ENCODE measurements at places on chromosomes 11 and 22.
A peak's percentile ranks its signal among the peaks of the same experiment; 100 is the strongest.

DNA sequence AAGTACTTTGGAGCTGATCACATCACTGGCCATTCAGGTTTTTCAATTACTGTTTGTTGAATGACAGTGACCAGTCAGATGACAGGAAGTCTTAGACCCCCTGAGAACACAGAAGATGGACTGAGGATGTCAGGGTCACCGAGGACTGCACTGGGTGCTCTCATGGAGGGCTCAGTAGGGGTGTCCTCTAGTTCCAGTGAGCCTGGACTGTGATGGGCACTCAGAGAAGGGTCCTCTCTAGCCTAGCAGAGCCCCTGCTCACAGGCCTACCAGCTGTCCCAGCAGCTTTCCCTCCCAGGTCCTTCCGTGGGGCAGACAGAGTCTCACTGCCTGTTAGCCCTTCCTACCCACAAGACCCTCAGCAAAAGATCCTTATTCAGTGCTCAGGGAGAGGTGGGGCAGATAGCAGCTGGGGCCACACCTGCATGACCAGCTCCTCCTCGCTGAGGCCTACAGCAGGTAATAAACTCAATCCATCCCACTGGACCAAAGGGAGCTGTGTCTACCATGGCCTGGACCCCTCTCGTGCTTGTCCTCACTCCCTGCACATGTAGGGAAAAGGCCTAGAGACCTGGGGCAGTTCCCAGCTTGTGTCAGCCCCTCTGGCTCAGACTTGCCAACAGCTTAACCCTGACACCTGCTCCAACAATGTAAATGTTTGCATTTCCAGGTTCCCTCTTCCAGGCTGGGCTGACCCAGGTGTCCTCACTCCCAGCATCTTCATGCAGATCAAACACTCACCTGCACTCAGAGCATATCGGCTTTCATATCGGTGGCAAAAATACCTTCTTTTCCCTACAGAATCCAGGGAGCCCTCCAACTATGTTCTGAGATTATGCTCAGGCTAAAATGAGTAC is 25.2 kb upstream of the VPREB1 start:
- no peak for DNase-seq

DNA sequence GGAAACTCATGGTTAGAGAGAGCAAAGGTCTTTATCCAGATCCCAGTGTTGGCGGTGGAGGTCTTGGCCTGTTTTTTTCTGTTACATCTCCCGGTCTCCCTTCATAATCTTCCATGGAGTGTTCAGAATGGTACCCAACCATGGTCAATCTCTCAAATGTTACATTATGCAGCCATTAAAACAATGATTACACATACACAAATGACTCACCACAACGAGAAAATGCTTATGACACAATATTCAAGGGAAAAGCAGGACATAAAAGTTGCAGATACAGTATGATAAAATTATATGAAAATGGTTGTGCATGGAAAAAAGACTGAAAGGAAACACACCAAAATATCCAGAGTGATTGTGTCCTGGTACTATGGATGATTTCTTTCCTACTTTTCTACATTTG is 17.8 kb upstream of the CSNK1E start:
- peak; percentile 1 for DNase-seq

GRCh38 chr11:87299041-87299481 is 261.3 kb downstream of the TMEM135 start:
- DNase-seq, result peak; percentile 21

GRCh38 chr11:12509371-12509770 is 132.0 kb downstream of the PARVA start:
- DNase-seq, result no peak

DNA sequence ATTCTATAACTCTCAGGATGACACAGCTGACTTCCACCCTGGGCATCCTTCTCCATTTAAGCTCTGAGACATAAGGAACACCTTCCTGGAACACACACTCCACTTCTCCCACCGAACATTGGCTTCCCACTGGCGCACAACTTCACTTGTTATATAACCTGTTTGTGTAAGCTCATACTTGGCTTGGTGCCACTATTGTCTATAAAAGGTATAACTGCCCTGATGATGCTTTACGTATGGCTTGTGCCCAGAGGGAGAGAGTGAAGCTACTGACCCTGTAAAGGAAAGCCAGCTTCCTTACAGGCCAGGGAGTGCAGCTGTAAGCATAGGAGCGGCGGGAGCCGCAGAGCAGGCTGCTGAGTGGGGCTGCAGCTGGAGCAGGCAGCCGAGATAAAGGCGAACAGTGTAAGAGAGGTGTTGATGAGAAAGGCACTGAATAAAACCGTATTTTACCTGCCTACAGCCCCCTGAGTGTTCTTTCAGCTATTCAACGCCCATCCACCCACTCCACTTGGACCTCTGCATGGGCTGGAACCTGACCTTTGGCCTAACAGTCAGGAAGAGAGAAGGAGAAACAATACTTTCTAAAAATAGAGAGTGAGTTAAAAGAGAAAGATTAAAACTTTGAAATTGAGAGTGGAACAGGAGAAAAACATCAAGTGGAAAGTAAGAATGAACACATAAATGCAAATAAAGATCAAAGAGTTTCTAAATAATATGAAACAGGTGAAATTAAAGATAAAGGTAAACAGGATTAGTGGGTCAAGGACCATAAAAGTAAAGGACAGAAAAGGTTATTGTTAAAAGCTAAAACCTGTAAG is 252.1 kb upstream of the ARHGAP42 start:
- no peak for DNase-seq

DNA sequence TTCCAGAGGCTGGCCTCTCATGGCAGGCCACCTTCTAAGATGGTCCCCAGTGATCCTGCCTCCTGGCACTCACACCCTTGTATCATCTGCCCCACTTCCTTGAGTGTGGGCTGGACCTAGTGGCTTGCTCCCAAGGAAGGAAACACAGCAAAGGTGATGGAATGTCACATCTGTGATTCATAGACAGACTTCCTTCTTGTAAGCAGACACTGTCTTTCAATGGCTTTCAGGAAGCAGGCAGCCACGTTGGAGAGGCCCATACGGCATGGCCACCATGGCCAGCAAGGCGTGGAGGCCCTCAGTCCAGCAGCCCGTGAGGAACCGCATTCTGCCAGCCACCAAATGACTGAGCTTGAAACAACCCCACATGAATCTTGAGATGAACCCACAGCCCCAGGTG is 11.3 kb downstream of the LMO1 start:
- no peak for DNase-seq

- DNase-seq, result peak; percentile 56
Observed at GRCh38 chr11:66002648-66003225, 434 bp downstream of the BANF1 start.

DNA sequence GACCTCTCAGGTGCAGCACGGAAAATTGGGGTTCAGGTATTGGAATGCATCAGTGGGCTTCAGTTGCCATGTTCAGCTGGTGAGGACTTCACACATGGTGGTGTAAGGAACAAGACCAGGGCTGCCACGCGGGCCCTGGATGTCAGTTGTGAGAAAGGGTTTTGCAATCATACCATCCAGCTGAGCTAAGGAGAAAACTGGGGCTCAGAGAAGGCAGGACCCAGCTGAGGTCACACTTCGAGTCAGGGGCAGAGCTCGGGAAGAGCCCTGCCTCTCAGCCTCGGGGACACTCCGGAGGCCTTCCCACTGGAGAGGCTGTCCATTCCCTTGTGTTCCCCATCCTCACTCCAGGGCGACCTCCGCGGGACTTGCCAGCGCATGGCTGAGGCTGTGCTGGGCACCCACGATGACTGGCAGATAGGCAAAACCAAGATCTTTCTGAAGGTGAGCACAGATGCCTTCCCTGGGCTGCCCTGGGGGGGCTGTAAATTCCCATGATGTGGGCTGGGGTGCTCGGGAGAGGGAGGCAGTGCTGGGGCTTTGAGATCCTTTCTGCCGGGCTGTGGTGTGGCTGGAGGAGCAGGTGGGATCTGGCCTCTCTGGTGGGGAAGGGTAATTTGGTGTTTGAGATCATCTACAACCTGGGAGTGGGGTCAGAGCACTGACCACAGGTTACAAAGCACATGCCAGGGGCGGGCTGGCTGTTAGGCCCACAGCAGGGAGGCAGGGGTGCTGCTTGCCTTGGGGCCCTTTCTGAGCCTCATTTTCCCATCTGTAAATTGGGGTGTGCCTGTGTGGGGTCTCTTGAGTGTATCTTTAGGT is 47.2 kb downstream of the MYO7A start:
- peak; percentile 19 for DNase-seq

DNA sequence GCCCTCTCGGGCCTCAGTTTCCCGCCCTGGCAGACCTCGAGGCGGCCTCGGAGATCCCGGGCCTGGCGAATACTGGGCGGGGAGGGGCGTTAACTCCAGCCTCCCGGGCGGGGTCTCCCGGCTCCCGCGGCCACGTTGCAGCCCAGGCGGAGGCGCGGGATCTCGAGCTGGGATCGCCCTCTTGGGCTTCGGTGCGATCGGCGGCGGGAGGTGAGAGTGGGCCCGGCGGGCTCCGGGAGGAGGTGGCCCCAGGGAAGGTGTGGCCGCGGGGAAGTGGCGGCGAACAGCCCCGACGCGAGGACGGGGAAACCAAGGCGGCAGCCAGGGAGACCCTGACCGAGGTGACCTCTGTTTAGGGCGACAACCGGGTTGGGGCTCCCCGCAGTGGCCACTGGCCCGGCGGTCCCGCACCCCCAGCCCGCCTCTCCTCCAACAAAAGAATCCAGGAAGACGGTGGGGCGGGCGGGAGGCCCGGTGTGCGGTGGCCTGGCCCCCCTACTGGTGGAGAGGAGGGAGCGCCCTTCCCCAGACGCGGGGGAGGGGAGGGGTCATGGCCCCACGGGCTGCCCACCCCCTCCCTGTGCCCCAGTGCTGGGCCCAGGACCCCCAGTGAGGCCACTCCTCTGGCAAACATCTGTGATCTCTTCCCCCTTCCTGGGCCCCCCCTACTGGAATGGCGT is at the start of gene PHETA2:
TSS of gene PHETA2 (plus strand) at position 117 of the 680 bp plus-strand sequence. CDS start 3,046 bp downstream, outside the sequence.
- peak; percentile 60 for DNase-seq
